ENCODE measurements at places on chromosomes 6 and 20.

GRCh38 chr6:140897349-140897748, 1235.4 kb upstream of the GJE1 start:
- no peak for DNase-seq

DNA sequence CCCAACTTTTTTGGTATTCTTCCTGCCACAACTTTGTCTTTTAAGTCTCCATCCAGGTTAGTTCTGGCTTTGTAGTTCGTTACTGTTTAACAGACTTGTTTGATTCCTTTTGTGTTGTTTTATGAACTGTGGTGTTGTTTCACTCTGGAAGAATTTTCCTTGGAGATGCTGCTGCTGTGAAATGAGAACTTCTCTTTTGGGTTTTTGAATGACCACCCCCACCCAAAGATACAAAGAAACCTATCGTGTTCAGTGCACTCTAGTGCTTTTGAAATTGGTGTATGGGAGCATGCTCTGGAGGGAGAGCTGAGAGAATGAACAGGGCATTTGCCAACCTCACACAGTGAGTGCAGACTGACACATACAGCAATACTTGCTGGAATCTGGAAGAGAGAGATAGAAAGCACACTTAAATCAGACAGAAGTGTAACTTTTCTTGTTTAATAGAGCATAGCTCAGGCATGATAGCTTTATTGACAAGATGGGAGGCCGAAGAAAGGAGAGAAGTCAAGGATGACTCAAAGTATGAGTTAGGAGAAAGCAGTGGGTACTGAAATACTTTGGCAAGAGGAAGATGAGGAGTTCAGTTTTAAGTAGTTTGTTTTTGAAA, 293.1 kb downstream of the SOX4 start:
- DNase-seq: no peak

- DNase-seq: no peak
These were observed 265.6 kb downstream of the SMOC2 start for GRCh38 chr6:168706471-168707177.

GRCh38 chr6:3162067-3162497, 4.7 kb upstream of the TUBB2A start:
- DNase-seq: no peak

- DNase-seq: no peak
These were observed 24.4 kb downstream of the UQCC1 start for GRCh38 chr20:35387334-35387733.

- no peak for DNase-seq
These were observed 13.6 kb upstream of the IBTK start for GRCh38 chr6:82260997-82261732.

Measured in effector CD4-positive, alpha-beta T cell (primary cell).